ENCODE measurements at places on chromosomes 11 and 22. TPM values are rescaled to one million over a fixed set of nuclear protein-coding genes. Genes with fewer than 3 reads are reported as not detected.

Gene PRG3
- total RNA-seq: not detected

Gene TEX54
- 0.48 TPM for total RNA-seq

Gene TPBGL
- total RNA-seq: not detected

Gene OSBP2
- total RNA-seq: 1.1 TPM

Gene CYP2D6
- 6.6 TPM for total RNA-seq

Gene APOBEC3F
- total RNA-seq: 27.9 TPM

Gene OR8D4
- not detected for total RNA-seq

Gene BRSK2
- total RNA-seq: not detected

- no peak for DNase-seq
Measured at GRCh38 chr11:74460481-74461154, 6.7 kb downstream of the KCNE3 start.

DNA sequence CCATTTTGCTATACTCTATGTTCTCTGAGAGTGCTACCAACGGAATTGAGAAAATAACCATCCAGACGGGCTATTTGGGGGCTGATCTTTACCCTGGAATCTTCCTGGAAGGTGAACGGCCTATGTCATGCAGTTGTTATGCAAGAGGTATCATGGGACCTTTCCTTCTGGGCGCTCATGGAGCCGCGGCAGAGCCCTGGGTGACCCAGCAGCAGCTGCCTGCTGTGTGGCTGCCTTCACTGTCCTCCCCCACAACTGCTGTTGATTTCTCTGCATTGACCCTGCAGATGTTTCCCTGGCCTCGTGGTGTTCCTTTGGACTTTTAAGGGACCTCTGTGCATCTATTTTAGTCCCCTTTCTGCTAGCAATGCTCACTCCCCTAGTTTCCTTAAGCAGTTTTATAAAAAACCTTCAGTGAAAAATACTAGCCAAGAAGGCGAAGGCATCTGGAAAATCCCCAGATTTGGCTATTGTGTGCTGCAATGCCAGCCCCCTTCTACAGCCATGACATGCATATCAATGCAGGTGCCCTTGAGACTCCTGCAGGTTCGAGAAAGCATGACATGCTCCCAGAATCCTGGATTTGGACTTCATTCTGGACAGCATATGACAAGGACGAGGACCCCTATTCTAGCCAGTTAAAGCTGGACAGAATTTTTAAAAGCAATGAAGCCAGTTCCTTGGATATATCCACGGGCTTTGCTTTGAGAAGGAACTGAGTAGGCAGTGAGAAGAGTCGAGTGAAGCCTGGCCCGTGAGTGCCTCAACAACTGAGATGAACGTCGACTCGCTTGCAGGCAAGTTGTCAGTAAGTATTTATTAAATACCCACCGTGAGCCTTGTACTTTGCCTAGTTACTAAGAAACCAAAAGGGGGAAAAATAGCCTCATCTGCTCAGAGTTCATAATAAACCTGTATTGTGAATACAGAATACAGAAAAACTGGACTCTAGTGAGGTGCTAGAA is at the start of gene SLC25A18:
TSS of gene SLC25A18 (plus strand) at position 593 of the 965 bp plus-strand sequence. CDS start 16,447 bp downstream, outside the sequence.
- DNase-seq: no peak

DNA sequence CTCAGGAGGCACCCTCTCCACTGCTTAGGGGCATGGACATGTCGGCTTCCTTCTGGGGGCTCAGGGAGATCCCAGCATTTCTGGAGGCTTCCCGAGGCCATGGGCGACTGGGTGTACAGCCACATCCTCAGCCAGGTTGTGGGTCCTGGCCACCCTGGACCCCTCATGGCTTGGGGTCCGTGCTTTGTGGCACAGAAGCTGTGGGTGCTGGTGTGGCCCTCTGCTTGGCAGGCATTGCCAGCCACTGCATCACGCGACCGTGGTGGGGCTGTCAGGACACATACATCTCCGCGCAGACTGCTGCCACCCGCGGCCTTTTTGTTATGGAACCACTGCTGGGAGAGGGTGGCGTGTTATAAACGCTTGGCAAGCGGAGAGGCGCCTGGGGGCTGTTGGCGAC is 1174.9 kb downstream of the BRD1 start:
- DNase-seq: no peak

- DNase-seq: peak; percentile 89
Measured at GRCh38 chr11:74988541-74989259, at the start of gene NEU3. Gene NEU3 (plus strand): TSS chr11:74988933. CDS start chr11:74989061, 128 bp downstream.

DNA sequence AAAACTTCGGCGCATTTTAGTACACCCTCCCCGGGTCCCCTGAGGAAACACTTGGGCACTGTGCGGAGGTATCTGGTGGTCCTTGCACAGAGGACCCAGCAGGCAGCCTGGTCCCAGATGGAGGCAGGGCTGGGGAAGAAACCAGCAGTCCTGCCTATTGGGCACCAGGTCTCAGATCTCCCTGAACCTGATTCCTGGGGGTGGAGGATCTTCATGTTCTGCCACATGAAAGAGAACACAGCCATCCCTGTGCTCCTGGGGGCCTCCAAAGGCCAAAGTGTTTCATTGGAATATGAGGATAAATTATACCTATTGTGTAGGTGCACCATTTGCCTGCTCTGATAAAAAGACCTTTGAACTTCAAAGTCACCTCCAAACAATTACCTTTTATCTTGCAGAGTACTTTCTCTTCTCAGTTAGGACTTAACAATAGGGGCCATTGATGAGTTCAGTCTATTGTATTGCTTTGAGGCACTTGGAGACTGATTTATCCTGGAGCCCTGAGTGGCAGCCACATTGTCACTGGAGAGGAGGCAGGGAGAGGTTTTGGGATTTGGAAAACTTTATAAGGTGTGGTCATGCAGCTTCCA is 1.8 kb downstream of the RCN1 start:
- no peak for DNase-seq

- no peak for DNase-seq
Measured at GRCh38 chr22:40271440-40271839, 74.9 kb upstream of the ADSL start.

DNA sequence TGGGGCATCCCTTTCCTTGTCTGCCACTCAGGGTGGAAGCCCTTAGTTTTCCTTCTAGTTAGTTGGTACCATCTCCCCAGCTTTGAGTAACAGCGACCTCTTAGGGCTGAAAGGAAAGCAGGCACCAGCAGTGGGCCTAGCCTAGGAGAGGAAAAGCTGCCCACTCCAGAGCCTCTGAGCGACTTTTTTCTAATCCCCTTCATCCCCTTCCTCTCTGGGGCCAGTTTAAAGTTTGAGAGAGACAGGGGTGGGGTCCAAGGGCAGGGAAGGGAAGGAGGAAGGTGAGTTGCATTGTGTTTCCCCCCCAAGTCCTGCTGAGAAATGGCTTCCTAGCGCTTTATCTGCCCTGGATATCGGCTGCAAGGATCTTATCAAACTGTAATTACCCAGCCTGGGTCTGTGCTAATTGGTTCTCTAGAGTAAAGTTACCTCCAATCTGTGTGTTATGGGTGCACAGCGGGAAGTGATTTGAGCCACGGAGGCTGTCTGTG is 573.9 kb upstream of the CADM1 start:
- DNase-seq: no peak

- DNase-seq: no peak
Measured at GRCh38 chr22:42261296-42261695, 9.2 kb downstream of the TCF20 start.

GRCh38 chr11:98679673-98680072 is 341.1 kb upstream of the CNTN5 start:
- no peak for DNase-seq

- no peak for DNase-seq
Measured at GRCh38 chr22:35663371-35663770, 15.1 kb downstream of the APOL6 start.

DNA sequence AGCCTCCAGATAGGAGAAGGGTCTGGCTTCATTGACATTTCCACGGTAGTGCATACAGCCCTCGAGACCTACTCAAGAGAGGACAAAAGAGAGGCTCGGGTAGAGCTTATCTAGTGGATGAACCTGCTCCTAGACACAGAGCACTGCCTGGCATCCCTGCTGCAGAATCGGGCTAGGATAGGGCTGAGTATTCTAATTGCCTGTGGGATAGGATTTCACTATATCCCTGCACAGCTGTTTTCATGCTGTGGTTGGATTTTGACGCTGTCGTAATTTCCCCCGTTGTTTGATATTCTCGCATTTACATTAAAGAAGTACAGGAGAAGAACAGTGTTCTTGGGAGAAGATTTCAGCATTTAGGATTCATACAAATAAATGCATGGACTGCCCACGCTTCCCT is 107.8 kb downstream of the KIRREL3 start:
- no peak for DNase-seq

- no peak for DNase-seq
Measured at GRCh38 chr11:134155946-134156865, 67.6 kb downstream of the NCAPD3 start.

DNA sequence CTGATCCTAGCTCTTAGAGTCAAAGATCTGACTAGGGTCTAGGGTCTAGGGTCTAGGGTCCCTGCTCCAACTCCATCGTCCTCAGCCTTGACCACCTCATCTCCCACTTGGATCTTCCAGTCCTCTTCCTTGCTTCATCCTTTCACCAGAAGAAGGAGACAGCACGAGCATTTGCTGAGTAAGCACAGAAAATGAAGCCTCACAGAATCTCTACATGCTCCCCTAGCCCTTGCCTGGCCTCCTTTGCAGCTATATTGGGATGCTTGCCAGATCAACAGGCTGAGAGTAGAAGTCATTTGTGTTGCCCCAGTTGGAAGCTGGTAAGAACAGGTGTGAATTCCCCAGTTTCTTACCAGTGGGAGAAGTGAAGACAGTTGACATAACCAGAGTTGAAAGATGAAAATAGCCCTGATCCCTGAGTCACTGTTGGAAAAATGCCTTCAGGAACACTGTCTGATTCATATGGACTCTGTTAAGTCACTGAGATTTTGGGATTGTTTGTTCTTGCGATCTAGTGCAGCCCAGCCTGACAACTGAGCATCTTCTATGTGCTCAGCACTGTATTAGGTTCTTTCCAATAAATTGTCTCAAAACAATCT is 552.5 kb downstream of the INSC start:
- DNase-seq: no peak

- DNase-seq: no peak
Measured at GRCh38 chr11:95699631-95700470, 89.7 kb downstream of the FAM76B start.

DNA sequence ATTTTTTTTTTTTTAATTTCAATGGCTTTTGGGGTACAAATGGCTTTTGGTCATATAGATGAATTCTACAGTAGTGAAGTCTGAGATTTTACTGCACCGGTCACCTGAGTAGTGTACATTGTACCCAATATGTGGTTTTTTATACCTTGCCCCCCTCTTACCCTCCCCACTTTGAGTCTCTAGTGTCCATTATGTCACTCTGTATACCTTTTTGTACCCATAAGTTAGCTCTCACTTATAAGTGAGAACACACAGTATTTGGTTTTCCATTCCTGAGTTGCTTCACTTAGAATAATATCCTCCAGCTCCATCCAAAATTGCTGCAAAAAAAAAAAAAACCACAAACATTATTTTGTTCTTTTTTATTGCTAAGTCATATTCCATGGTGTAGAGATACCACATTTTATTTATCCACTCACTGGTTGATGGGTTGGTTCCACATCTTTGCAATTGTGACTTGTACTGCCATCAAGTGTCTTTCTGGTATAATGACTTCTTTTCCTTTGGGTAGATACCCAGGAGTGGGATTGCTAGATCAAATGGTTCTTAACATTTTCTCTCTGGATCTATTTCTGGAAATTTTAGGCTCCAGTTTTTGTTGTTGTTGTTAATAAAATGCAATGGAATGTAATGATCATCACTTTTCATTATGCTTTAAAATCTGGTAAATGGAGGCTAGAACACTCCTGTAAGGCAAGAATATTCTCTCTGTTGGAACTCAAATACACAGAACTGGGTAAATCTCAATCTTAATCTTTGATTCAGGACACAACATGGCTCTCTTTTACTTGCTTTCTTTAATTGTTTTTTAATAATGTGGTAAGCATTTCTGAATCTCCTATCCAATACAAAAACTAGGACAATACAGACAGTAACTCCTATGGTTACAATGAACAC is 10.3 kb downstream of the NEAT1 start:
- DNase-seq: no peak

- no peak for DNase-seq
Measured at GRCh38 chr22:42342426-42343120, 72.1 kb upstream of the TCF20 start.

- DNase-seq: no peak
Measured at GRCh38 chr11:61625525-61625924, 44.6 kb upstream of the SYT7 start.

DNA sequence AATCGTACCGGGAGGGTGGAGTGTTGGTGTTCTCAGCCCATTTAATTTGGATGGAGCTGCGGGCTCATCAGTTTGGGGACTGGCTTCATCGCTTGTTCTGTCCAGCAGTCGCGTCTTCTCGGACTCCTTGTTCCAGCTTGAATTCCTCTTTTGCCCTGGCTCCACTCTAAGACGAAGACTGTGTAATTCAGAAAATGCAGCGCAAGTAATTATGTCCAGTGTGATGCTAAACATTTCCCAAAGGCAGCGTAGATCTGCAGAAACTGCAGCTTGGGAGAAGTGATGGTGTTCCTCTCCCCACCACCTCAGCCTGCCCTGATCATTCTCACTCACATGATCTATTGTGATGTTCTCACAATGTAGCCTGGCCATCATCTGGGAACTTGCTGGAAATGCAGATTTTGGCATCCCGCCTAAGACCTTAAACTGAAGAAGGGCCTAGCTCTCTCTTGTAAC is 666 bp downstream of the SLC25A18 start:
- DNase-seq: no peak

- DNase-seq: no peak
Measured at GRCh38 chr11:34345991-34346480, 11.8 kb downstream of the ABTB2 start.

DNA sequence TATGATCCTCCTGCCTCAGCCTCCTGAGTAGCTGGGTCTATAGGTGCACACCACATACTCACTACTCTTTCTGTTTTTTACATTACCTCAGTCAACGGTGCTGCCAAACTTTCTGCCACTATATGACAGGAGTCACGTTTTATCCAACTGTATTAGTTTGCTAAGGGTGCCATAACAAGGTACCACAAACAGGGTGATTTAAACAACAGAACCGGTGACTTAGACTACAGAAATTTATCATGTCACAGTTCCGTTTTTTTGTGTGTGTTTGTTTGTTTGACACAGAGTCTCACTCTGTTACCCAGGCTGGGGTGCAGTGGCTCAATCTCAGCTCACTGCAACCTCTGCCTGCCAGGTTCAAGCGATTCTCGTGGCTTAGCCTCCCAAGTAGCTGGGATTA is 6.3 kb upstream of the SWAP70 start:
- no peak for DNase-seq

GRCh38 chr11:104609311-104610085 is 288.8 kb downstream of the CASP12 start:
- peak; percentile 54 for DNase-seq

GRCh38 chr11:74022546-74022945 is 13.7 kb upstream of the UCP3 start:
- no peak for DNase-seq

GRCh38 chr11:44750551-44751465 is 24.0 kb downstream of the TSPAN18 start:
- no peak for DNase-seq
